Substantia nigra (tissue), 51 donors: ENCODE measurements at places on chromosomes 7 and 10.

- DNase-seq = no peak
Measured at GRCh38 chr10:89431977-89432376, 17.6 kb downstream of the IFIT5 start.

DNA sequence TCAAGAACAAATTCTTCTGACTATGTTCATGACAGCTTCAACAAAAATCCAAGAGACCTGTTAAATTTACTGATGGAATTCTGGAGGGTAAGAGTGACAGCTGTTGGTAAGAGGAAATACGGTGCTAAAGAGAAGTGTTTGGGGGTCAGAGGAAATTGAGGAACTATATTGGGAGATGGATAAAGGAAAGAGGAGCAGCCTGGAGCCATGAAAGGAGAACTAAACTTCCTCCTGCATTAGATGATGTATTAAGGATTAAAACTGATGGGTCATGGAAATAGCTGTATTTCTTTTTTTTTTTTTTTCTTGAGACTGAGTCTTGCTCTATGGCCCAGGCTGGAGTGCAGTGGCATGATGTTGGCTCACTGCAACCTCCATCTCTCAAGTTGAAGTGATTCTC lies 95.3 kb downstream of the HERPUD2 start:
- no peak for DNase-seq

DNA sequence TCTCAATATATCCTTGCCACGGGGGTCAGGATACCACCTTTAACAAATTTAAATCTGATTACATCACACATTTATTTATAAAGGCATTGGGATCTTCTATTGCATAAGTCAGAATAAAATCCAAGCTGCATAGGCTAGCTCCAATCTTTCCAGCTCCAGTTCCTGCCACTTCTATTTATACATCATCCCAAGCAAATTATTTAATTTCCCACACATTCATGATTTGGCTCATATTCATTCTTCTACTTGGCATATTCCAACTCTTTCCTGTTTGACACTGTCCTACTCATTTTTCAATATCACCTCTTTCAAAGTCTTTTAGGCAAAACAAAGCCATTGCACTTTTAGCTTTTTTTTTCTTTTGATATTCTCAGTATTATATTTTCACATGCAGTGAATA lies 579.0 kb upstream of the FZD8 start:
- no peak for DNase-seq

GRCh38 chr7:18399436-18400235 lies 95.9 kb upstream of the HDAC9 start:
- DNase-seq = no peak

DNA sequence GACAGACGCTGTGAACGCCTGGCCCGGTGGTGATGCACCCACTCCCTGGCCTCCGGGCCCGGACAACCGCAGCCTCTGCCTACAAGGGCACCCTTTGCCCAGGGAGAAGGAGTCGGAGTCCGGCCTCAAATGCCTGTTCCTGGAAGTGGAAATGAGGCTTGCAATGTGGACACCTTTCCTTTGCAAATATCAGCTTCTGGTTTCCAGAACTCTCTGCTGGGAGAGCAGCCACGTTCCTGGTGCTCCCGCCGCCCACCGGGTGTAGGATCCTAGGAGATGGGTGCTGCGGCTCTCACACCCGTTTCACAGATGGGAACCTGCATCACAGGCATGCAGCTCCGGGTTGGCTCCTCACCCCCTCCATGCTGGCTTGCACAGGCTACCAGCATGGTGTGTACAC lies 2.9 kb downstream of the FOXL3 start:
- DNase-seq = no peak

GRCh38 chr7:41103331-41103730 lies 599.6 kb downstream of the INHBA start:
- no peak for DNase-seq

GRCh38 chr10:115398026-115398425 lies 304.9 kb downstream of the ATRNL1 start:
- no peak for DNase-seq

- no peak for DNase-seq
Measured at GRCh38 chr7:97145068-97145467, 27.6 kb downstream of the SDHAF3 start.

- DNase-seq = no peak
Measured at GRCh38 chr7:34463830-34464229, 194.2 kb upstream of the NPSR1 start.

- DNase-seq = no peak
Measured at GRCh38 chr7:107660381-107661080, at the start of gene SLC26A4. TSS of gene SLC26A4 (plus strand) at chr7:107660828. CDS start at chr7:107661642, 814 bp downstream.

GRCh38 chr7:148700661-148701064 lies 2.0 kb downstream of the CUL1 start:
- DNase-seq = no peak

DNA sequence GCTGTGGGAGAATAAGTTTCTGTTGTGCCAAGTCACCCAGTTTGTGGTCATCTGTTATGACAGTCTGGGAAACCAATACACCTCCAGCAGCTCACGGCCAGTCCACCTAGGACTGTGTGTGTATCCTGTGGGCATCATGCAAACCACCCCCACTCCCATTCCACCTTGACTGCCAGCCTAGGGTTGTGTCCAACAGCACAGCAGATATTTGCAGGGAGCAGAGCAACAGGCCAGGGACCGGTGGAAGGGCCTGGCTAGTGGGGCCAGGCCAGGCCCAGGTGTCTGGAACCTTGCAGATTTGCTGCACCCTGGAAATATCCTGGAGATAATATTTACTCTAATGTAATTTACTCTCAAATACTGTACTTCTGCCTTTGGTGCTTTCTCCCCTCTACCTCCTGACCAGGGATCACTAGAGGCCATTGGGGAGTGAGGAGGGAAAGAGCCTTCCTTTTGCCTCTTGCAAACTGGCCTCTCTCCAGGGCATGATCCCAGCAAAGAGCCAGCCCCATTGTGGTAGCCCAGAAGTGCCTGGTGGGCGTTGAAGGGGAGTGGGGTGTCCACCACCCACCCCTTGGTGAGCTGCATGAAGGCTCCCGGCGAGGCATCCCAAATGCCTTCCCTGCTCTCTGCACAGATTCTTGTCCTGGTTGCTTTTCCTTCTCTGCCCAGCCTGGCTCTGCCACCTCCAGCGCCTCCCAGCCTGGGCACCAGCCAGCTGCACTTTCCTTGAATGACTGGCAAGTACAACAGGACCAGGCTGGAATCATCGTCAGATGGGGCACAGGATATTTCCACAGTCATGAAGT lies 15.2 kb upstream of the TPST1 start:
- DNase-seq = no peak

- DNase-seq = no peak
Measured at GRCh38 chr10:61785473-61786105, 115.9 kb upstream of the ARID5B start.

GRCh38 chr10:129656642-129657041 lies 189.6 kb downstream of the MGMT start:
- no peak for DNase-seq

DNA sequence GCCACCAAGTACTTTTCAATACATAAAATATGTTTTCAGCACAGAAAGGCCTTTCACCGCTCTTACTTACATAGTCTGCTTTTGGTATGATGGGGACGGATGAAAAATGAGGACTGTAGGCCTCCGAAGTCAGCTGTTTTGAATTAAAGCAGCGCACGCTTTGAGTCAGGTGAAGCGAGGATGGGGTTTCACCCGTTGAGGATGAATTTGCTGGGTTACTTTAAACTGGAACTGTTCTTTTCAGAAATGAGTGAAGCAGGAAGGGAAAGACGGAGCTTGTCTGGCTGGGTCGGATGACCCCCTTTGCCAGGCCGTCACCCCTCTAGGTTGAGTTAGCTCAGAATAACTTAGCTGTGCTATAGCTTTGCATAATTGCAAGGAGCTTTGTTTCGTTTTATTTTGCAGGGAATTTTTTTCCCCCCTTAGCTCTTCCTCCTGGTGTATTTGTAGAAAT lies 40.0 kb downstream of the CUX1 start:
- DNase-seq = no peak
